ENCODE measurements at places on chromosomes 16 and 17.

- DNase-seq = no peak
Observed at GRCh38 chr17:8322061-8322460, 12.0 kb downstream of the ARHGEF15 start.

GRCh38 chr16:56202036-56202435 is 10.7 kb downstream of the GNAO1 start:
- no peak for DNase-seq

- no peak for DNase-seq
Observed at GRCh38 chr17:49993423-49994060, 1.5 kb downstream of the DLX3 start.

DNA sequence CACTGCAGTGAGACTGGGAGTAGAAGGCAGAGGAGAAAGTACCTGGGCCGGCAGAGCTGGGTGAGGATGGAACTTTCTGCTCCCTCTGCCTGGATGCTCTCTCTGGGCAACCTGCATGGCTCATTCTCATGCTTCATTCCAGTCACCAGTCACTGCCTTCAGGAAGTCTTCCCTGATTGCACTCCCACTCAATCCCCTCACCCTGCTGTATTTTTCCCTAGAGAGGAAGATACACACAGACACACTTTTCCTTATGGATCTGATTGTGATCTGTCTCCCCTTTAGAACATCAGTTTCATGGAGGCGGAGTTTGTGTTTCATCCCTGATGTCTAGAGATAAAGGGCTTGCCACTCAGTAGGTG is 44.9 kb downstream of the MEAK7 start:
- DNase-seq = no peak

- DNase-seq = no peak
Observed at GRCh38 chr17:27458524-27458908, 2.3 kb downstream of the KSR1 start.

All from NCI-H1694 (cell line).